ENCODE measurements at places on chromosomes 2 and 18.

DNA sequence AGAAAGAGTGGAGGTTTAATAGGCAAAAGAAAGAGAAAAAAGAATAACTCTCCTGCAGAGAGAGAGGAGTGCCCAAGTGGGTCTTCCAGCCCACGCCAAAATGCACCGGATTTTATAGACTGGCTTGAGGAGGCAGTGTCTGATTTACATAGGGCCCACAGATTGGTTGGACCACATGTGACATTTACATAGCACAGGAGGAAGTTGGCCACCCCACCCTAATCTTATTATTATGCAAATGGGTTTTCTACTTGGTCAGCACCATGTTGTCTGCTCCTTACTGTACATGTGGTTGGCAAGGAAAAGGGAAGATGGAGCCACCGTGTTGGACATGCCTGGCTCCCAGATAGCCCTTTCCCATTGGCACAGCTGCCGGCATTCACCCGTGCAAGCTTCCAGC is 56.8 kb downstream of the SP110 start:
- DNase-seq: no peak

DNA sequence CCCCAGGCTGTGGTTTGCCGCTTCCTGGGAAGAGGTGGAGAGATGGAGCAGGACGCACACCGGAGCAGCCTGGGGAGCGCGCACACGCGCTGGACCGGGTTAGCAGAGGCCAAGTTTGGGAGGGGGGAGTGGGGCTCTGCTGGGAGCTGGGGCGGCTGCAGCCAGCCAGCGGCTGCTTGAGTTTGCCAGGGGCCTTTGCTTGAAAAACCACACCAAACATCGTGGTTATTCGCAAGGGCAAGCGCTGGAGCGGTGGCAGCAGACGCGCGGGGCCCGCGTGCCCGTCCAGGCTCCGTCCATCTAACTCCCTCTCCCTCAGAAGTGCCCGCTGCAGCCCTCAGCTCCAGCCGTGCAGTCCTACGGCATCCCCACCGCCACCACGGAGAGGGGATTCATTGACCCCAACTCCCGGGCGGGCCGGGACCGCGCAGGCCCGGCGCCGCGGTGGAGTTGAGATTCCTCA is 4.6 kb downstream of the PTGR3 start:
- no peak for DNase-seq

DNA sequence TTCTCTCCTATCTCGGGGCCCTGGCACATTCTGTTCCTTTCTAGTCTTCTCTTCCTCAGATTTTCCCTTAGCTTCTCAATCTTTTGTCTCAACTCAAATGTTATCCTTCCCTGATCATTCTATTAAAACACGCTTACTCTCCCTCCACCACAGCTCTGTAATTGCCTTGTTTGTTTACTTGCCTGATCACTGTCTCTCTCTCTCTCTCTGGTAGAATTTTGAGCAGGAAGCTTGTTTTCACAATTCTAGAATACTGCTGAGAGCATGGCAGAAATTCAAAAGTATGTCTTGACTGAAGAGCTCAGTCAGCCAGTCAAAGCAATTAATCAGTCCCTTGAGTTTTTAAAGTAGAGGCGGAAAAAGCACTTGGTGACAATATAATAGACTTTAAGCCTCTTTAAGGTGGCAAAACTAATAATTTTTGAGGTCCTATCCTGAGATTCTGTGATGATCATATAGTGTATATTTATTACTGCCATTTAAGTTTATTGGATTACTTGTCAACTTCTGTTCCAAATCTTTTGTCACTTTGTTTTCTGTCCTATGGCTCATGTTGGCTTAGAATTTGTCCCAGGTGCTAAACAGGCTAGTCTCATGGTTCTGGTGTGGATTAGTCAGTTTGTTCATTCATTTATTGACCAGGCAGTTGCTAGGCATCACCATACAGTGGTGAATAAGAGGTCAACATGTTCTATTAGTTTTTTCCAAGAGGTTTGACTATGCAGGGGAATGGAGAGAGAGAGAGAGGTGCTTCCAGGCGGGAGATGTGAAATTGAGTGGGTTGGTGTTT is 2.3 kb downstream of the PSMD1 start:
- DNase-seq: no peak

DNA sequence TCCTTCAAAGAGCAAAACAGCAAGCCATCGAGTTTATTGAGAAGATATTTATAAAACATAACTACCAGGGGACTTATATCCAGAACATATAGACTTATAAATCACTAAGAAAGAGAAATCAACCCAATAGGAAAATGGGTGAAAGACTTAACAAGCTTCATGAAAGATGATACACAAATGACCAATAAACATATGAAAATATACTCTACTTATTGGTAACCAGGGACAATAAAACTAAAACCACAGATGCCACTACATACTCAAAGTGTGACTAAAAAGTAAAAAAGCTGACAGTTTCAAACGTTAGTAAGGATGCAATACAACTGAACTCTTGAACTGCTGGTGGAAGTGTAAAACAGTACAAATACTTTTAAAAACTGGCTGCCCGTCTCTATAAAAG is 154.3 kb downstream of the TMEM163 start:
- no peak for DNase-seq
